PC-3 (cell line): ENCODE measurements at places on chromosomes 1 and 21.
A peak's percentile ranks its signal among the peaks of the same experiment; 100 is the strongest.

- DNase-seq, result no peak
Measured at GRCh38 chr1:171173069-171173468, 12.0 kb upstream of the FMO2 start.

GRCh38 chr21:27104846-27105431 is 138.1 kb upstream of the ADAMTS5 start:
- DNase-seq, result peak; percentile 60

DNA sequence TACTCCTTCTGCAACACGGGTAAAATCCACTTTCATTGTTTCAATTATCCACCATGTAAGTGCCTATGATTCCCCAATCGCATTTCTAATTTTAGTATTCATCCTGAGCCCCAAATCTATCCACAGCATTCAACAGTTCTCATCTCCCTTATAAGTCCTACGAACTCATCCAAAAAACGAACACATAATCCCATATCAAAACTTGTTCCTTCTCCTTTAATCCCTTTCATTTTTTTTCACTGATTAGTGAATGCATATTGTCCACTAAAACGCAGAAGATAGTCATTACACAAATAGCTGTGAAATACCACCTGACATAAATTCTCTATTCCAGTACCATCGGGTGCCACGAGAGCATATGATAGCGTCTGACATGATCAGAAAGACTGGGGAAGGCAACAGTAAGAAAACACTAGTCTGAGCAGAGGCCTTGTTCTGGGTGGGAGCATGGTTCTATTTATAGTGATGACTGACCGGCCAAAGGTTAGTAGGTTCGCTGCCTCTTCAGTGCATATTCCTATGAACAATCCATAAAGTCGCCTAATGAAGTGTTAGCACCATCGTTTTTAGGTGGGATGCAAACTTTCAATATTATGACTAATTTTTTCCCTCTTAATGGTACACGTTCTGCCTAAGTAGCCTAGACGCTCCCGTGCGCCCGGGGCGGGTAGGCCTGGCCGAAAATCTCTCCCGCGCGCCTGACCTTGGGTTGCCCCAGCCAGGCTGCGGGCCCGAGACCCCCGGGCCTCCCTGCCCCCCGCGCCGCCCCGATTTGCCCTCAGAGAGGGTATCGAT is 648 bp downstream of the ATP5PF start:
- DNase-seq, result peak; percentile 9

DNA sequence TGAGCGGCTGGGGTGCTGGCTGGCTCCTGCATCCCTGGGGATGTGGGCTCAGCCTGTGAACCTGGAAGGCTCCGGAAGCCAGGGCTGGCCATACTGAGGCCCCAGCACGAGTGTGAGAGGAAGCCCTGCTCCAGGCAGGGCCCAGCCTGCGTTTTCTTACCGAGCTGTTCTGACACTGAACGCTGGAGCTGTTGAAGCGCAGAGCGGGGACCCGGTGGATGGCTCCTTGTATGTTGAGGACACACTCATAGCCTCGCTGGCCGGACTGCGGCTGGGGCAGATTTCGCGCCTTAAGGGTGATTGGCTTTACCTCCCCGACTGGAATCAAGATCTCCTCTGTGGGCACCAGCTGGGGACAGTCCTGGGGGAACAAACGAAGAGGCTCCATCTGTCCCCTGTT is 160.0 kb downstream of the PLXNA2 start:
- no peak for DNase-seq

DNA sequence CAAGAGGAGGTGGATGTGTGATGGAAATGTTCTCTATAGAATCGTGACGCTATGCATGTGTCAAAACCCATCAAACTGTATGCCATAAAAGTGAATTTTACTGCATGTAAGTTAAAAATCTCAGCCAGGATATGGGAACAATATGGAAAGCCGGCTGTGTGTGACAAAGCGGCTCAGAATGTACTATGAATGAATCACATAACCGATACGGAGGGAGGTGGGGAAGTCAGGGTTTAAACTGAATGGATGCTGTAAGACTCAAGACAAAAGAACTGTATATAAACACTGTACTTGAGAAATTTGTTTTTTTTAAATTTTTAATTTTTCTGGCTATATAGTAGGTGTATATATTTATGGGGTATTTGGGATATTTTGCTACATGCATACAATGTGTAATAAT is 111.6 kb upstream of the PDE4B start:
- peak; percentile 61 for DNase-seq

- peak; percentile 68 for DNase-seq
Measured at GRCh38 chr1:234369784-234370183, 3.5 kb upstream of the COA6 start.

DNA sequence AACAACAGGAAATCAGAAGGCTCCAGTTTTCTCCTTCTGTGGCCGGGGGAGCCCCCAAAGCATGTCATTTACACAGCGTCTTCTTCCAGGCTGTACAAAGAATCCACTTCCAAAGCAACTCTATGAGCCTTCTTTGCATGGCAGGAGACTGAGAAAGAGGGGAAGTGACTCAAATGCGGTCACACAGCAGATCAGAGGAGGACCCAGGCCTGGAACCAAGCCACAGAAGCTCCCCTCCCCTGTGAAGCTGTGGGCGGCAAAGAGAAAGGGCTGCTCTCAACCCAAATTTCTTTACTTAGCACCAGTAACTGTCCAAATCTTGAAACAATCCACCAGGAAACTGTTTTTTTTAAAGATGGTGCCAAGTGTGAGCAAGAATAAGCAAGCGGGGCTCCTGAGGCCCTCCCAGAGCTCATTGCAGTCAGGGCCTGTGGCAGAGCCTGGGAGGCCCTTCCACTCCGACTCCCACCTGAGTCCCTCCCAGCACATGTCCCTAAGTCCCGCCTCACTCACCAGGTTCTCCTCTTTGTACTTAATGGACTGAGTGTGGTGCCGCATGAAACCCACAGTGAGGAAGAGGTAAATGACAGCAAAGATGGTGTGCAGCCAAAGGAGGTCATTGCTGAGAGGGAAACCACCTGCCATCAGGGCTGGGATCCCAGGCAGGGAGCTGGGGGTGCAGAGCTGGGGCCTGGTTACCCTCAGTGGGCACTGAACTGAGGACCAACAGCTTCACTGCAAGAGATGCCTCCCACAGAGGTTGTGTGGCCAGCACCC is 15.9 kb downstream of the TMEM63A start:
- DNase-seq, result peak; percentile 95

DNA sequence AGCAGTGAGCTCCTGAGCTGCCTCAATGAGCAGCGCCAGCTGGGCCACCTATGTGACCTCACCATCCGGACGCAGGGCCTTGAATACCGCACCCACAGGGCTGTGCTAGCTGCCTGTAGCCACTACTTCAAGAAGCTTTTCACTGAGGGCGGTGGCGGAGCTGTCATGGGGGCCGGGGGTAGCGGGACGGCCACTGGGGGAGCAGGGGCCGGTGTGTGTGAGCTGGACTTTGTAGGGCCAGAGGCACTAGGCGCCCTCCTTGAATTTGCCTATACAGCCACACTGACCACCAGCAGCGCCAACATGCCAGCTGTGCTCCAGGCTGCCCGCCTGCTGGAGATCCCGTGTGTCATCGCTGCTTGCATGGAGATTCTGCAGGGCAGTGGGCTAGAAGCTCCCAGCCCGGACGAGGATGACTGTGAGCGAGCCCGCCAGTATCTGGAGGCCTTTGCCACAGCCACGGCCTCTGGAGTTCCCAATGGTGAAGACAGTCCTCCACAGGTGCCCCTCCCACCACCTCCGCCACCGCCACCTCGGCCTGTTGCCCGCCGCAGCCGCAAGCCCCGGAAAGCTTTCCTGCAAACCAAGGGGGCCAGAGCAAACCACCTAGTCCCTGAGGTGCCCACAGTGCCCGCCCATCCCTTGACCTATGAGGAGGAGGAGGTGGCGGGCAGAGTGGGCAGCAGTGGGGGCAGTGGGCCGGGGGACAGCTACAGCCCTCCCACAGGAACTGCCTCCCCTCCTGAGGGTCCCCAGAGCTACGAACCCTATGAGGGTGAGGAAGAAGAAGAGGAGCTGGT is 12.3 kb downstream of the ZBTB7B start:
- no peak for DNase-seq

DNA sequence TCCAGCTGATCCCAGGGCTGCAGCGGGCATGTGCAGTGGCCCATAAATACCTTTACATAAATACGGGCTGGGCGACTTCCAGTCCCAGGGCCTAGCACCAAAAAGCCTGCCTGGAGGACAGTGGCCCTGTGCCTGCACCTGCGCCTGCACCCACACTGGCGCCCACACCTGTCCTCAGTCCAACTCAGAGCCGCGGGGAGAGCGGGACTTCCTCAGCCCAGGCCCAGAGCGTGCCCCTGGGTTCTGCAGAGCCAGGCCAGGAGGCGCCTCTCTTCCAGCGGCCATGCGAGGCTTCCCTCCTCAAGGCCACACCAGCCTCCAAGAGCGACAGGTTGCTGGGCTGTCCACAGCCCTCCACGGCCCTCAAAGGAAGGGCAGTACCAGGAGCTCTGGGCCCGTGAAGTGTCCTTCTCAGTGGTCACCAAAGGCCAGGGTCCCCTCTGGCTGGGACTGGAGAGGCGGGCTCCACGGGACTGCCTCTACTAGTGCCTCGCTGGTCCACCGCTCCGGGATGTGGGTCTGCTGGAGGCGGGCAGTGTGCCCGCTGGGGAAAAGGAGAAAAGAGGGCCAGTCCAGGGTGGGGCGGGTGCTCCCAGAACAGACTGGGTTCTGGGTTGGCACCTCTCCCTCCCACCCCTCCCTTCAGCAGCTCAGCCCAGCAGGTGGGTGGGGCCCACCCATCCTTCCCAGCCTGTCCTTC is 35.7 kb downstream of the ARHGEF16 start:
- DNase-seq, result no peak

GRCh38 chr1:156123356-156124196 is 9.1 kb downstream of the LMNA start:
- peak; percentile 99 for DNase-seq

- peak; percentile 62 for DNase-seq
Measured at GRCh38 chr1:179881642-179882252, 338 bp upstream of the TOR1AIP1 start.
